ELR (cell line): ENCODE measurements at places on chromosomes 6 and 20.

DNA sequence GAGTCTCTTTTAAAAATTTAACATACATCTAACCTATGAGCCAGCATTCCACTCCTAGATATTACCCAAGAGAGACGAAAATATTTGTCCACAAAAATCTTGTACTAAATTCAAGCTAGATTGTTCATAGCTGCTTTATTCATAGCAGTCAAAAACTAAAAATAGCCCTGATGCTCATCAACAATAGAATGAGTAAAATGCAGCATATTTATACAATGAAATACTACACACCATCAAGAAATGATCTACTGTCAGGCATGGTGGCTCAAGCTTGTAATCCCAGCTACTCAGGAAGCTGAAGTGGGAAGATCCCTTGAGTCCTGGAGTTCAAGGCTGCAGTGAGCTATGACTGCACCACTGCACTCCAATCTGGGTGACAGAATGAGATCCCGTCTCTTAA, 22.0 kb upstream of the SRC start:
- peak; percentile 58 for DNase-seq

GRCh38 chr20:50447817-50448216, 62.4 kb upstream of the PTPN1 start:
- DNase-seq = no peak

- peak; percentile 82 for DNase-seq
Measured at GRCh38 chr6:28953039-28953584, 29.3 kb upstream of the TRIM27 start.

GRCh38 chr20:34324541-34324940, 21.4 kb upstream of the AHCY start:
- DNase-seq = no peak

GRCh38 chr20:64010711-64011237, 25.2 kb upstream of the C20orf204 start:
- DNase-seq = no peak

DNA sequence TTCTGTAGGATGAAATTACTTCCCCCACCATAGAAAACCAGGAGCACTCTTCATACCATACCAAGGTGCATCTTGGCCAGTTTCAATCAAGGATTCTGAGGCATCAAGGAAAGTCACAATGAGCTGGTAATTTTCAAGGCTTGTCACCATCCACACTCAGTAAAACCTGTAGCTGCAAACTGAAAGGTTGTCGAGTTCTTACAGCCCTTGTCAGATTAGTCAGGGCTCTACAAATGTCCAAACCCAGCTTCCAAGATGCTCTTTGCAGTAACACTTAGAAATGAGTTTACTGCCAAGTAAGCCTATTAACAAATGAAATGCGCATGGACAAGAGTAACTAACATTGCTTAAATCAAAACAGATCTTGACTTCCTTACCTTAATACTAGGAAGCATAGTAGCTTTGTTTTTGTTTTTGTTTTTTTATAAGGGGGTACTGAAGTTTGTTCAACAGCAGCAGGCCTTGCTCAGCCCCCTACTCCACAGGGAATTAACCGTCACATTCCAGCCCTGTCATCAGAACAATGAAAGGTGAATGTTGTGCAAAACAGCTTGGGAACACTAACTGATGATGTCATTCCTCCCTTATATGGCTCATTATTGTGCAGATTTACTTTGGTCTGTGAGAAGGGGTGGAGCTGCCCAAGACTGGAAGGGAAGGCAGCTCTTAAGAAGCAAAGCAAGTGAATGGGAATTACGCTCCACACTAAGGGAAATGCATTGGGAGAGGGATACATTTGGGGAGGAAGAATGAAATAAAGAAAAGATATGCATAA, 49.9 kb upstream of the TMEM30A start:
- DNase-seq = peak; percentile 63
